ENCODE measurements at places on chromosomes 6 and 20.

GRCh38 chr6:150037526-150038201, 12.3 kb upstream of the RAET1L start:
- DNase-seq: no peak

- no peak for DNase-seq
These were observed 397.9 kb upstream of the JARID2 start for GRCh38 chr6:14848019-14848418.

GRCh38 chr20:35561268-35561667, 19.4 kb downstream of the ERGIC3 start:
- DNase-seq: no peak

- no peak for DNase-seq
These were observed 1.5 kb downstream of the NEU1 start for GRCh38 chr6:31861150-31861549.

- DNase-seq: no peak
These were observed 169.8 kb downstream of the SAMD5 start for GRCh38 chr6:147678253-147678652.

GRCh38 chr6:21390532-21391213, 202.9 kb upstream of the SOX4 start:
- DNase-seq: no peak

DNA sequence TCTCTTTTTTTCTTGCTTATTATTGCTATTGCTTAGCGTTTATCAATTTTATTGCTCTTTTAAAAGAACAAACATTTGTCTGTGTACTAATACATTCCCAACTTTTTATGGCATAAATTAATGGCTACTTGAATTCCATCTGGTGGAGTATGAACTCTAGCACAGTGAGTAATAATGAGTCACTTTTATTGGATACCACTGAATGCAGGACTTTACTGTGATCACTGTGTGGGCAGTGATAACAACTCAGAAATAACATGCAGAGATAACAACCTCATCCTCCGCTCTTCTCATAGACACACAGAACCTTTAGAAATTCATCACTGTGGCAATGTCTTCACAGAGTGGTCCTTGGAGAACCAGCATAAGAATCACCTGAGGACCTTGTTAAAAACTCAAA, 174.9 kb upstream of the PRND start:
- no peak for DNase-seq

GRCh38 chr20:48448666-48449600, 378.9 kb downstream of the PREX1 start:
- no peak for DNase-seq

- no peak for DNase-seq
These were observed 13.3 kb downstream of the DUSP22 start for GRCh38 chr6:305371-306206.

- DNase-seq: no peak
These were observed 70.4 kb upstream of the PTPN1 start for GRCh38 chr20:50439539-50440453.

DNA sequence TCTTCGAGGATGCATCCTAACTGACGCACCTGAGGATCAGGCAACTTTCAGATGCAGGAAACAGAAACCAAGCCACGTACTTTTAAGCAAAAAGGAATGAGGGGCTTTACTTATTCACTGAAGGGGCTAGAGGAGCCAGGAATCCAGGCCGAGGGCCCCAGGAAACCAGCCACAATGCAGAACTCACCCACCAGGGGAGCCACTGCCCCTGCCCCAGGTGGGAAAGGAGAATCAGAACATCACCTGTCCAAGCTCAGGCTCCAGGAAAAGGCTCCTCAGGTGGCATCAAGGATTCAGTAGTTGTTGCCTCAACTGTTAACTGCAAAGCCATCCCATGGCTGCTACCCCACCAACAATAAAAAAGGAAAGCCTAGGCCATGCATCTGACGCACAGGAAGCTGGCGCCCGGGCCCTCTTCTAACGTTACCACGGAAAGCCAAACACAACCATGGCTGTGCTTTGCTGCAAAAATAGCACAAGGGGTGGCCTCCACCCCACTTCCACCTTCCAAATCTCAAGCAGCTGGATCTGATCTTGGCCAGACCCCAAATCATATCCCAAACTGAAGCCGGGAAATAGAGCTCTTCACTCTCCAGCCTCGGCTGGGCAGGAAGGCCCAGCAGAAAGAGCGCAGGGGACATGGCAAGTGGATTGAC, 121.0 kb downstream of the PREX1 start:
- DNase-seq: no peak

DNA sequence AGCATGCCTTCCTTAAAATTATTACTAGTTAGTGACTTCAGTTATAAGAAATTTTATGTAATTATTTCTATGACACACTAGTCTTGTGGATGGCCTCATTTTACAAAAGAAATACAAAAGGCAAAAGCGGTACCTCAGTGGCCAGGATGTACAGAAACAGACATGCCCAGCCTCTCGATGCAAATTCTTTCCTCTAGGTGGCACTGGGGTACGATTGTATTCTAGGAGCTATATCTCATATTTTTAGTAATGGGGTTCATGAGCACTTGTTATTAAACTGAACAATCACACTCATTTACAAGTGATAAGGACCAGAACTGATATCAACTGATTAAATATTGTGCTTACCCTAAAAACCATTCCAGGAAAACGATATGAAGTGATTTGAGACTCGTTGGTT, 59.8 kb downstream of the SOD2 start:
- no peak for DNase-seq

DNA sequence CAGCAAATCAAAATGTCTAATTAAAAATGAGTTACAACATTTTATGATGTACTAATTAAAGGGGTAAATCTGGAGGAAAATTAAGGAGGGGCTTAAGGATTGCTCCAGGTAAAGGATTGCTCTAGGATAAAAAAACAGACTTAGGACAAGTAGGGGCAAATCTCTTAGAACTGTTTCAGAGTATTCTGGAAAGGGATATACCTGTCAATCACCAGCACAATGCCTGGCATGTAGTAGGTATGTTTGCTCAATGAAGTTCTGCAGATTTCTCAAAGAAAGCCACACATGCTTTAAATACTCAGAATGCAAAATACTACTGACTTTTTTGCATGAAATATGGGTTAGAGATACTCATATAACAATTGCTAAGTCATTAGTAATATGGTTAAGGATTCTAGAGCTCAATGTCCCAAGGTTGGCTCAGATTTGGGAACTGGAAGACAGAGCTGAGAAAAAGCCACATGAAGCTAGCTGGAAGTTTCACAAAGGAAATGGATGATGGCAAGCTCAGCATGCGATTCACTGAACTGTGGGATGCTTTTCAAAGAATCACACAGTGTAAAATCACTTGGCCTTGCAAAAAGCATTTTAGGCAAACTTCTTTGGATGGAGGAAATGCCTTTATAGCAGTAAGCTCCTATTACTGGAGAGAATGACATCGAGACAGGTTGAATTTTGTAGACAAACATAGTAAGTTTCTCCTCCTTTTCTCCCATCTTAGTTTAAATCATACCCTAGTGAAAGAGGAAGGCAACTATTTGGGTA, 72.8 kb downstream of the MAP3K5 start:
- no peak for DNase-seq

DNA sequence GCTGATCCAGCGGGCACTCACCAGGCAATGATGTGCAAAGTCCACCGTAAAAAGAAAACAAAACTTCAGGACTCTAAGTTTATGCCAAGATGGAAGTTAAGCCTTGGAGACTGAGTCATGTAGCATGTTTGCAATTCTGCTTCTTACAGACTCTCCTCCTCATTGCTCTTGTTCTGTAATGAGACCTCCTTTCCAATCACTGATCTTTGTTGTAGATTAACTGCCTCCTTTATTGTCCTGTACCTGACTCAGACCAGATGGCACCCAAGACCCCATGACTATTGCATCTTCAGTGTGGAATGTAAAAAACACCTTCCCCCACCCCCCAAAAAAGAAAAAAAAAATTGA, 11.2 kb downstream of the NEU1 start:
- DNase-seq: no peak

DNA sequence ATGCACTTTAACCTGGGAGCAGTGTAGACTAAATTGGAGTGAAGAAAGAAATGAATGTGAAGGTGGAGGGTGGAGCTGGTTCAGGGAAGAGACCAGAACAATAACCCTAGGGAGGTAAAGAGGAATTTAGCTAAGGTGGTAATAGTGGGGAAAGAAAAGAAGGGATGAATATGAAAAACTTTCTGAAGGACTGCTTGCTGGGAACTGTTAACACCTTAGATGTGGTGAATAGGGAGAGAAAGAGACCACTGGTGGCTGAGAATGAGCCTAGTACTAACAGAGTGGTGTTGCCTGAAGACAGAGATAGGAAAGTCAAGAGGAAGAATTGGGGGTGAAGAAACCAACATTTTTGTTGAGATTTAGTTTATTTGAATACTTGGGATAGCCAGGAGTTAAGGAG, 78.4 kb upstream of the HS3ST5 start:
- no peak for DNase-seq

DNA sequence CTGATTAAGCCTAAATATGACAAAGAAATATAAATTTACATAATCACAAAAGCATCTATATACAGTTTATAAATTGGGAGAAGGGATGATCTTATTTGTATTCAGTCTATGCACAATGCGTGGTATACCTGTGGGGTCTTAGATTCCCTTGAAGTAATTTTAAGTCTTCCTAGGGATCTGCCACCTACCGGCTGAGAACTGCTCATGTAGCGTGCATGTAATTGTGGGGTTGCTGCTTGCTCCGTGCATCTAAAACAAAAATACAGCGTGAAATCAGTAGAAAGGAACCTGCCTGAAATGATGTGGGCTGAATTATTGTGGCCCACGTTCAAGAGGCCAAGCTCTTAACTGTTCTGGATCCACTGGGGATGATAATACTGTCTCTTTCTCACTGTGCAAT, 187.3 kb downstream of the MBOAT1 start:
- DNase-seq: no peak

DNA sequence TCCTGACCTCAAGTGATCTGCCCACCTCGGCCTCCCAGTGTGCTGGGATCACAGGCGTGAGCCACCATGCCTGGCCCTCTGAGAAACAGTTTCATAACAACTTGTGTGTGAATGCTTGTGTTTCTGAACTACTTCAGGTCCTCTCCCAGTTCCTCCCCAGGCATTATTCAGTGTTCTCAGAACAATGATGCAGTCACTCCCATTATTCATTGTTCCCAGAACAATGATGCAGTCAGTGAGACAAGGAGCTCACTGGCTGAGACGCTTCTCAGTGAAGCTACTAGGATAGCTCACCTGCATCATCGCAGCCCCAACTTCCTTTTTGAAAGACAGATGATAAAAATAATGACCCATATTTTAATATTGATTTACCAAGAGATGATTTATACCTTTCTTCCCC, 71.5 kb downstream of the NDUFAF5 start:
- no peak for DNase-seq

GRCh38 chr6:7909323-7910276, 988 bp downstream of the TXNDC5 start:
- no peak for DNase-seq

GRCh38 chr6:107662333-107662732, 161.8 kb downstream of the SCML4 start:
- DNase-seq: no peak

DNA sequence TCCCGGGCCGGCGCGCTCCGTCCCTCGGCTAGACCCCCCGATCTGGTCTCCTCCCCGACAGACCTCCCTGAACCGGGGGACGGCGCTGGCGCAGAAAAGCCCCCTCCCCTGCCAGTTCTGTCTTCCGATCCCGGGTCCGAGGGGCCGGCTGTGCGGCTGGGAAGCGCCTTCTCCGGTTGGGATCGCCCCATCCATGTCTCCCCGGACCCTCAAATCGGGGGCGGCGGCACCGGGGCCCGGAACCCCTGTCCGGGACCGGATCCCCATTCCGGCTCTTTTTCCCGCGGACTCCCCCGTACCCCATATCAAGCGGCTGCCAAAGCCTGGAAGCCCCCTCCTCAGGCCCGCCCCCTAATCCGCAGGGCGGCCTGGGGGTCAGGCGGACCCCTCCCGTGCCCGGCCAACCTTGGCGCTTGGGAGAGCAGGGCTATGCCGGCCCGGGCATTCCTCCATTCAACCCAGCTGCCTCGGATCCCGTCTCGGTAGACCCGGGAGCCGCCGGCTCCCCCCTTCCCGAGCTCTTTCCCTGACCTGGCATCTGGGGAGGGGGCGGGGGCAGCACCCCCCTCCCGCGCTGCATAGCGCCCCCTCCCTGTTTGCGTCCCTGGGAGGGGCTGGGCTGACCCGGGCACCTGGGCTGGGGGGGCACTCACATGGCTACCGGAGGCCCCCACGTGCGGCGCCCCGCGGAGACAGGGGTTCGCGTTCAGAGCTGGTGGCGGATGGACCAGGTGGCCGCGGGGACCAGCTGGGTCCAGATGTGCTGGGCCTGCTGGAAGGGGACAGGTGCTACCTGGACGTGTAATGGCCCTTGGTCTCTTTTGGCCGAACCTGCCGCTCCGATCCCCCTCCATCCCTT, 643 bp downstream of the DLGAP4 start:
- no peak for DNase-seq

GRCh38 chr6:145534989-145535388, 200.3 kb downstream of the EPM2A start:
- no peak for DNase-seq

GRCh38 chr6:77424761-77425160, 38.5 kb downstream of the HTR1B start:
- no peak for DNase-seq

GRCh38 chr20:43689165-43689564, 22.3 kb downstream of the MYBL2 start:
- DNase-seq: no peak

- no peak for DNase-seq
These were observed 465.4 kb downstream of the CD109 start for GRCh38 chr6:74161380-74161779.

DNA sequence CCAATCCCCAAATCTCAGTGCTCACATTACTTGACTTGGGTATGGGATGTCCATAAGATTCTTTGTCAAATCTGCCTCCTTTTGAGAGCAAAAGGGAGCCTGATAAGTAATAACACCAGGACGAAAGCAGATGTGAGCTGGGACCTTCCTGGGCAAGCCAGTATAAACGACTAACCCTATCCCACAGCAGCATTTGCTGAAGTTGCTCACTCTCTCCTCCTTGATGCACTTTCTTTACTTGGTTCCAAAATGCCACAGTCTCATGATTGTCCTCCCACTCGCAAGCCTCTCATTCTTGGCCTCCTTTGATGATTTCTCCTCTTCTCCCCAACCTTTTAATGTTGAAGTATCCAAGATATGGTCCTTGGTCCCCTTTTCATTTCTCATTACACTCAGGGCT, 44.7 kb upstream of the TAGAP start:
- DNase-seq: no peak

Measured in NCI-H2081 treated with DMSO at 0.1 percent for 48 hours (cell line).